Fibroblast of lung (primary cell): ENCODE measurements at places on chromosomes 4 and X.

DNA sequence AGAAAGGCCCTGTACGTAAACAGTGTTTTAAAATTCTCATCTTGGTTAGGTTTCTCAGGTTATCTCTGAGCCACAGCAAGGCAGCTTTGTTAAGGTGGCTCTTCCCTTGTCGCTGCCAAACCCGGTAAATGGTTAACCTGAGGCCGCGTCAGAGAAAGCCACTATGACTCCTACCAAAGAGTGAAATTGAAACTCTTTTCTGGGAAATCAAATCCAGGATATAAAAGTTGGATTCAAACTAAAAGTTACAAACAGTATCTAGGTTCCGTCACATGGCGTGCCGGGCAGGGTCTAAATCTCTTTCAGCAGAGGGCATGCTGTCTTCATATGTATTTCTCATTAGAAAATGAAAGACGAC lies 433 bp downstream of the MMAA start:
- peak overlapping the region; percentile 86 for H3K27ac ChIP-seq
- DNase-seq = peak; percentile 59
- H3K4me1 ChIP-seq = peaks cover 4% of the 10 kb centered on the region
- H3K27me3 ChIP-seq = no peaks in the 10 kb centered on the region
- H3K36me3 ChIP-seq = no peaks in the 10 kb centered on the region

DNA sequence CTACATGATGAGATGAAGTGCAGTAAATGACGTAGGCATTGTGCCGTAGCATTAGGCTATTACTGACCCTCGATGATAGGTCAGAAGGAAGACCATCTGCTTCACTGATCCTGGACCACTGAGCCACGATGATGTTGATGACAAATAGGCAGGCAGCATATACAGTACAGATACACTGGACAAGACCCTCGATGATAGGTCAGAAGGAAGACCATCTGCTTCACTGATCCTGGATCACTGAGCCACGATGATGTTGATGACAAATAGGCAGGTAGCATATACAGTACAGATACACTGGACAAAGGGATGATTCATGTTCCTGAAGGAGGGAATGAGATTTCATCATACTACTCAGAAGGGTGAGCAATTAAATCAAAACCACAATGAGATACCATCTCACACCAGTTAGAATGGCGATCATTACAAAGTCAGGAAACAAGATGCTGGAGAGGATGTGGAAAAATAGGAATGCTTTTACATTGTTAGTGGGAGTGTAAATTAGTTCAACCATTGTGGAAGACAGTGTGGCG lies 50.9 kb downstream of the BEND4 start:
- H3K36me3 ChIP-seq = no peaks in the 10 kb centered on the region
- no peak overlapping the region for H3K4me3 ChIP-seq
- peak; percentile 59 for DNase-seq
- H3K27ac ChIP-seq = no peak overlapping the region
- no peaks in the 10 kb centered on the region for H3K4me1 ChIP-seq

DNA sequence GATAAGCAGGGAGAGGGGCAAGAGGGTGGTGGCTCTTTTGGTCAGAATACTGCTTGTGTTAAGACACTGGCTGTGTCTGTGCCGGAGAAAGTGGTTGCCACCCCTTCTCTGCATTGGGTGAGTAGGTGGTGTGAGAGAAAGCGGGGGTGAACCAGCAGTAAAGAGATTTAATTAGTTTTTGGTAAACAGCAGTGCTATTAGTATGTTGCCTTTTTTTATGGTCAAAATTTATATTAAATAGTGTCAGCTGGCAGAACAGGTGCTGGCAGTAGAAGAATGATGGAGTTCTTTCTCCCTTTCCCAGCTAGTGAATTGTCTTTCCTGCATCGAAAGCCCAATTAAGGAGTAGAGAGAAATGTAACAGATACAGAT lies 181.6 kb downstream of the LARP7 start:
- H3K27ac ChIP-seq = no peak overlapping the region
- no peaks in the 10 kb centered on the region for H3K27me3 ChIP-seq

DNA sequence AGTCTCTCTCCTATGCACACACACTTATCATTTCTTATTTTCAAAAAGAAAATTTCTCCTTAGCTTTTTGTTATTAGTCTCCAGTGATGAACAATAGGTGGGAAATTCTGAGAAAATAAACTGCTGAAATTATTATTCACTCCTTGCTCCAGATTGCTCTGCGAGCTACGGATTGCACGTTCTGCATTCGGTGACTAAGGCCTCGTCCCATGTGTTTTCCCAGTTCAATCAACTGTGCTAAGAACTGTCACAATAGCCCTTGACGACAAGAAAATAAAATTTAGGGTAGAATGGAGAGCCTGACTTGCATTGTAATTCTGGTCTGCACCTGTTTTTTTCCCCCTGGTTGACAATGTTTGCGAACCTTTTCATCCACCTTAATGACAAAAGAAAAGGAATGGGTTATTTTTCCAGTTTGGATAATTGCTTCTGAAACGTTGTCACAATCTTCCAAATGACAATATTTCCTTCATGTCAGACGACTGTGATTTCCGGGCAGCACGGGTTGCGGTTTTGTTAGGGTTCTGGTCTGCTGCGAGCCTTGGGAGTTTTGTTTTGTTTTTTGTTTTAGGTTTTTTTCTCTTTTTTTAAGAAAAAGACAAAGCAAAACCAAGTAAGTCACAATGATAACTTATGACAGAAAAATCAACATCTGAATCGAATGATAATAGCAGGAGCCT lies 124.5 kb upstream of the NOCT start:
- H3K27me3 ChIP-seq = no peaks in the 10 kb centered on the region
- H3K36me3 ChIP-seq = no peaks in the 10 kb centered on the region

DNA sequence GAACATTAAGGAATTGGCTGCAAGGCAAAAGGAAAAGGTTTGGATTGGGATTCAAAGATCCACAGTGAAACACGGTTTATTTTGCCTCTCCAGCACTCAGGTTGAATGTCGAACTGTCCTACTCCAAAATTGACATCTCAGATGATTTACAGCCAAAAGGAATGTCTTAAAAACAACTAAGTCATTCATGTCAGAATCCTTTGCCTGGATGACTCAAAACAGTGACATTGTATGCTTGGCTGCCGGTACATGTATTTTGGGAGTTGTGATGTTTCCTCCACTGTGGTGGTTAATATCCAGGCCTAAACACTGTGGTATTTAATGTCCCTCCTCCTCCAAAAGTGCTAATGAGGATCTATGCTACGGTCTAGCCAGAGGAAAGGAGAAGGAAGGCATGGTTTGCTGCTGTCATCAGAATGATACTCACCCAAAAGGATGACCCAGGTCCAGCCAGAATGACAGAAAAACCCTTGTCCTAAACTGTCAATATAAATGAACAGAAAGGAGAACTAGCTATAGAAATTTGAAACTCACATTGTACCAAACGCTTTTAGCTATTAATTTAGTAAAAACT lies 20.9 kb downstream of the PGM2 start:
- no peaks in the 10 kb centered on the region for H3K4me1 ChIP-seq
- no peaks in the 10 kb centered on the region for H3K27me3 ChIP-seq
- no peak overlapping the region for H3K27ac ChIP-seq
- no peak for DNase-seq
- no peak overlapping the region for H3K4me3 ChIP-seq

- H3K36me3 ChIP-seq = no peaks in the 10 kb centered on the region
- H3K4me3 ChIP-seq = no peak overlapping the region
- H3K27me3 ChIP-seq = no peaks in the 10 kb centered on the region
Measured at GRCh38 chr4:48332661-48333060, 8.7 kb upstream of the SLAIN2 start.

- H3K36me3 ChIP-seq = no peaks in the 10 kb centered on the region
- H3K27ac ChIP-seq = no peak within 1 kb of the TSS
- H3K4me1 ChIP-seq = no peaks in the 10 kb centered on the region
- peak within 1 kb of the TSS; percentile 34 for H3K4me3 ChIP-seq
- no peaks in the 10 kb centered on the region for H3K27me3 ChIP-seq
Measured at GRCh38 chrX:105822138-105823091, at the start of gene NRK. Gene NRK, plus strand, starts transcription at chrX:105822539. Its CDS starts 307 bp downstream, at chrX:105822846.
